ENCODE measurements at places on chromosomes 6 and 20.

GRCh38 chr20:33648396-33649004 is 13.6 kb upstream of the C20orf144 start:
- DNase-seq, result no peak

DNA sequence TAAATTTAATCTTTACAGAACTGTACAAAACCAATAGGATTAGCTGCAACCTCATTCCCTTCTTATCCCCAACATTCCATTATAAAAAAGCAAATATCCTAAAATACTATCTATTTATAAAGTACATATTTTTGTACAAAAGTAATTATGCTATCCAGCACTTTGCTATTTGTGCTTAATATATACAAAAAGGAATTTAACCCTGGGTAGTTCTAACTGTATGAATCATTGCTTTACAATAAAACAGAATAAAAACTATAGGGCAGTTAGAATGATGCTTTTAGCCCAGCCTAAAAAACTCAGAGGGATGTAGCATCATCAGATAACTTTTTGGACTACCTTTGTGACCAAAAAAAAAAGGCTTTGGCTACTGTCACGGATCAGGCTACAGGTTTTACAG is 49.9 kb upstream of the KLHL31 start:
- no peak for DNase-seq

DNA sequence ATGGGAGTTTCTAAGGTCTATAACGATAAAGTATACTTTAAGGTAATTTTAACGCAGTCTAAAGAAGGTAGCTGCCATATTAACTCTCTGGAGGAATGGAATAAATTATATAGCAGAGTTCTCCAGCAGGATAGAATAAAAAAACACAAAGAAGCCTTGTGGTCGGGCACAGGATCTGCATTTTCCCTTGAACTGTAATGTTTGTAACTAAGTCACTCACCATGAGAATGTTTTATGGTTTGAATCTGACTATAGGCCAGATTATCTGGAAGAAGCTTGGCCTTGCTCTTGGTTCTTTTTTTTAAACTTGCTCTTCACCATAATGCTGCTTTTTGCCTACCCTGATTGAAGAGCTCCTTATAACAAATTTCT is 238.8 kb upstream of the NOX3 start:
- peak; percentile 82 for DNase-seq

DNA sequence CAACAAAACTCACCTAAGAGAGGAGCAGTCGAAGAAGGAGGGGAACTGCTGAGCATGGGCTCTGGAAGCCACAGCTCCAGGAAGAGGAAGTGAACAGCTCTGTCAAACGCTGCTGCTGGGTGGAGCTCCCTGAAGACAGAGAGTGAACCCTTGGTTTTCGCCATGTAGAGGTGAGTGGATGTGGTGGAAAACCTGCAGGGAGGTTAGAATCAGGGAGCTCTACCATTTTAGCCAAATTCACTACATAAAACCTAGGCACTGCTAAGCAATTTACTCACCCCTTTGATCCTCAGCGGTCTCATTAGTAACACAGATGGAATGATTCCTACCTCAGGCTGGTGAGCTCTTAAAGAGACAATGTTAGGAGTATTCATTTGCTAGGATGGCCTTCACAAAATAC is 19.4 kb upstream of the TFAP2A start:
- no peak for DNase-seq

- no peak for DNase-seq
Observed at GRCh38 chr6:164086076-164086887, 671.8 kb downstream of the QKI start.

- DNase-seq, result no peak
Observed at GRCh38 chr6:51792273-51793030, 295.0 kb downstream of the PKHD1 start.

DNA sequence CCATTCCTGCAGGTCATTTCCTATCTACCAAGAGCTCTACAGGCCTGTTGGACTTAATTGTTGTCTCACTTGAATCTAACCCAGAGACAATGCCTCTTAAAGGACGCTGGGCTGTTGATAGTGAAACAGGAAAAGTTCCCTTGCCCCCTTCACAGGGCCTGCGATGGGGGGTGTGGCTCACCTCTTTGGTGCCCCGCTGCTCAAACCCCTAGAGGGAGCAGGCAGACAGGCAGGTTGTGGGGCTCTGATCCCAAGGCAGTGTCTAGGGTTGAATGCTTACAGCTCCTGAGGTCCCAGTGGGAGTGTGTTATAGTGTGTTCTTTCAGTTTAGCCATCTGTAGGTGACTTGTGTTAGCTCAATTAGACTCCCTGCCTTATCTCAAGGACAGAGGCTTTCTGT is 68.0 kb downstream of the OTOR start:
- DNase-seq, result no peak

- DNase-seq, result peak; percentile 85
Observed at GRCh38 chr6:169097381-169097959, 156.2 kb downstream of the THBS2 start.

Data from renal cortical epithelial cell (primary cell).